Activated CD4-positive, alpha-beta T cell treated with anti-CD3 and anti-CD28 coated beads, Interleukin-2, amount 10 ng/mL, durations not matched to agents 7 days and 5 days (primary cell): ENCODE measurements at places on chromosomes 12 and 14. TPM values are rescaled to one million over a fixed set of nuclear protein-coding genes. Genes with fewer than 3 reads are reported as not detected.

AICDA gene
- not detected for total RNA-seq

CCDC197 gene
- total RNA-seq: not detected

RNASE3 gene
- total RNA-seq: not detected

C12orf56 gene
- total RNA-seq: not detected

KRT74 gene
- 0.15 TPM for total RNA-seq

IL26 gene
- 0.50 TPM for total RNA-seq

IAPP gene
- not detected for total RNA-seq

LUM gene
- total RNA-seq: not detected

IKZF4 gene
- 17.4 TPM for total RNA-seq

RAB5B gene
- total RNA-seq: 58.1 TPM

A2M gene
- not detected for total RNA-seq

NEUROD4 gene
- not detected for total RNA-seq

SLC5A8 gene
- total RNA-seq: not detected

CLEC7A gene
- total RNA-seq: not detected

CIROP gene
- not detected for total RNA-seq

CEP290 gene
- 10.9 TPM for total RNA-seq
